ENCODE measurements at places on chromosomes 12 and 14.
A peak's percentile ranks its signal among the peaks of the same experiment; 100 is the strongest.

GRCh38 chr14:94239406-94239805 is 53.7 kb downstream of the SERPINA10 start:
- no peak for DNase-seq

GRCh38 chr12:124515981-124516380 is 51.4 kb downstream of the NCOR2 start:
- DNase-seq: no peak

- DNase-seq: no peak
Observed at GRCh38 chr12:54141431-54142113, 47.2 kb downstream of the SMUG1 start.

DNA sequence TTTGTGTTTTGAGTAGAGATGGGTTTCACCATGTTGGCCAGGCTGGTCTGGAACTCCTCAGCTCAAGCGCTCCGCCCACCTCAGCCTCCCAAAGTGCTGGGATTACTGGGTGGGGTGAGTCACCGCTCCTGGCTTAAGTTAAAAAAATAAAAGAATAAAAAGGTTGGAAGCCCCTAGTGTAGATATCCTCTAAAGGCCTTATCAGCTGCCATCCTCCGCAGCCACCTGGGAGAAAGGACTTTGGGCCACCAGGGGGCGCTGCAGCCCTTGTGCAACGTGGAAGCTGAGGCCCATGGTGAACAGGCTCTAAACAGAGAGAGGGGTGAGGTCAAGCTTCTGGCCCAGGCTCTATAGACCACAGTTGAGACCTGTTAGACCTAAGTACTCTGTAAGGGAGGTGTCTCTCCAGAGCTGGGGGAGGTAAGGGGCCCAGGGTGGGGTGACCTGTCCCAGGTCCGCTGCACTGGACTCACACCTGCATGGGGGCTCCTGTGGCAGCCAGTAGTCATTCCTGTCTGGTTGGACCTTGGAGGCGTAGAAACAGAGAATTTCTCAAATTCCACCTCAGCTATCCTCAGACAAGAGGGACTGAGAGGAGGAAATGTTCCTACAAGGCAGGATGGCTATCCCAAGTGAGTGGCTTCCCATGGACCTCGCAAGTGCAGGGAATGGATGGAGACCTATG is 14.0 kb upstream of the RACGAP1 start:
- DNase-seq: peak; percentile 66

DNA sequence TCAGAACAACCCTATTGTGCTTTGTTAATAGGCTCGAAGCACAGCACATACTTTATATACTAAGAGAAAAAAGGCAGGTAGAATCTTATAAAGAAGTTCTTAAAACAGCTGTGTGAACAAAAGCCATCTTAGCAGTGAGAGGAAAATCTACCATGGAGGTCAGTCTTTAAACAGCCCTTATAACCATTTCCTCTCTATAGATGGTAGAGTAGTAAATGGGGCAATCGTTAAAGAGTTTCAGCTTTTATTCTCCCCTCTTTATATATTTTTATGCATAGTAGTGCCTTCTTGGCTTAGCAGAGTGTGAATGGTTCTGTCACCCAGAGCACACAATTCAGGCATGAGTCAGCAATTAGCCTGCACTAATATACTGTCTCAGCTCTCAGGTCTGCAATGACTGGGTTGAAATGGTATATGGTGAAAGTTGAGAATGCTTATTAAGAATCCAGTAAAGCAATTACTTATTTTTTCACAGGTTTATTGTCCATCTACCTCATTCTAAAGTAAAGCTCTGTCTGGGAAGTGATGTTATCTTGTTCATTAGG is 305.0 kb downstream of the NELL2 start:
- DNase-seq: no peak

DNA sequence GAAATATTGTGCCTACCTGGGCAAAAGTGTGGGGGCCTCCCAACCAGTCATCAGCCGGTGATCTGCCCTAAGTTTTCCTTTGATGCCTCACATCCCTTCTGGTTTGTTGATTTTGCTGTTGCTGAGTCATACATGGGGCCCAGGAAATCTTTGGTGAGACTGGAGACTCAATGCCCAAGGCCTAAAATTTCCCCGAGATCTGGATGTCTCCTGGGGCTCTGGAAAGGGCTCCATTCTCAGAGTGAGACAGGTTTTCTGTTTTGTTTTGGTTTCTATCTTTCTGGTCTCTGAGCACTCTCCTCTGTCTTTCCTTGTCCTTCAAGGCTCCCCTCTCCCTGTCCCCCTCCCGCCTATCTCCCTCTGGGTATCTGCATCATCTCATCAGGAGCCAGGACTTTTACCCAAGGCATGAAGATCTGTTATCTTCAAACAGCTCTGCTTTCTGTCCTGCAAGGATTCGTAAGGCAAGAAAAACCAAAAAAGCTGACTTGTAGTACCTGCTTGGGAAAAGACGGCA is 152.8 kb upstream of the MAX start:
- no peak for DNase-seq

DNA sequence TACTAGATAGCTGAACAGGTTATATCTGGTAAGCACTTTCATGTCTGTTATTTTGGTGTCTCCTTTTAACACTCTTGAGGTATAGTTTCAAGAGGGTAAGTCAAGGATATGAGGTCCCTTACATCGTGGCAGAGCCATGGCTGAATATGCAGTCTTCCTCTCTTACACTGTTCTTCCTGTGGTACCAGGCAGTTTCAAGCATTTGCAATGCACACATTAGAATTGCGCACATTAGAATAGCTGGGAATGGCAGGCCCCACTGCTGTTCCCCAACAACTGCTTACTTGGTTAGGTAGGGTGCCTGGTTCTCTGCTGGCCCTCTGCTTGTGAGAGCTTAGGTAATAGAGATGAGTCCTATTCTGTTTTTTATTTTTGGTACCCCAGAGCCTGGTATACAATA is 41.2 kb downstream of the TMTC2 start:
- DNase-seq: no peak

GRCh38 chr14:101521473-101521915 is 39.8 kb upstream of the DIO3 start:
- no peak for DNase-seq

DNA sequence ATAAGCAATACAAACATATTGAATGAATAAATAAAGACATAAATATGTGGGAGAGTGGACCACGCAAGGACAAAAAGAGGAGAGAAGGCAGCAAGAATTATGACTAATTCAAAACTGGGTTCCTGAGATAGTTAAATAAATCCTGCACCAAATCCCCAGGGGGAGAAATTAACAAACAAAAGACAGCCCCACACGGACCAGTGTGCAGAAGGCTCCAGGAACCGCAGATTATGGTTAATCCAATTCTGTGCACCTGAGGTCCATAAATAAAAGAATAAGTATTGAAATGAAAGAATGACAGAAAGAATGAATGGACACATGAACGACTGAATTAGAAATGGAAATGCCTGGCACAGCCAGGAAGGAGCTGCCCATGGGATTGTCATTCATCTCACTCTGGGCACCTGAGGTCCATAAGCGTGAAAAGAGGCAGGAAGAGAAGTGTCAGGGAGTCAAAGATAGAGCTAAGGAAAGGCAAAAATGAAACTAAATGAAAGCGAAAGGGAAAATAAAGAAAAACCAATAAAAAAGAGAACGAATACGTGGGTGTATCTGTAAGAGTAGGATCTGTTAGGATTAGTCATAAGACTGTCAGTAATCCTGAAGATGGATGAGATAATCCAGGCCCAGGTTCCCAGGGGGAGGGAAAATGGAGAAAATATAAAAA is 23.3 kb downstream of the MEG3 start:
- DNase-seq: no peak

DNA sequence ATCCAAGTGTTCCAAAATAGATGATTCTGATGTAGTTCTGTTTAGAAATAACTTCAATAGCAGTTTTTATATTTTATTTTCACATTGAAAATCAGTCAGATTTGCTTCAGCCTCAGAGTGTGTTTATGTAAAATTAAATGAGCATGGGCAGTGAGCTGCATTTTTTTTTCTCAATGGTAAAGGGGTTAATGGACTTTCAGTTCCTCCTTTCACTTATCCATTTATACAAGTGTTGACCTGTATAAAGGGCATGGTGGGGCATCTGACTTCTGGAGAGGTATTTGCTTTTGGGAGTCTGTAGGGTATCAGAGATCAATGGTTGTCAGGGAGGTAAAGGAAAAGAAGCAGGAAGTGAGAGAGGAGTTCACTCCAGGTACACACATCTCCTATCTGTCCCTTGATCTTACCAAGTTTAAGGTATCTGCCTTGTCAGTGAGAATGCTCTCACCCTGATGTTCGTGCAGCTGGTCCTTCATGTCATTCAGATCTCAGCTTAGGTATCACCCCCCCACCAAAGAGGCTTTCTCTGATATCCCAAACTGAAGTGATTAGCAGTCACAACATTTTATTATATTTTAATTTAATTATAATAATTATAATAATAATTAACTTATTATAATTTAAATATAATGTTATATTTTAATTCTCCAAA is 181.6 kb upstream of the LMNTD1 start:
- no peak for DNase-seq

GRCh38 chr14:99468836-99469592 is 11.6 kb downstream of the SETD3 start:
- no peak for DNase-seq

DNA sequence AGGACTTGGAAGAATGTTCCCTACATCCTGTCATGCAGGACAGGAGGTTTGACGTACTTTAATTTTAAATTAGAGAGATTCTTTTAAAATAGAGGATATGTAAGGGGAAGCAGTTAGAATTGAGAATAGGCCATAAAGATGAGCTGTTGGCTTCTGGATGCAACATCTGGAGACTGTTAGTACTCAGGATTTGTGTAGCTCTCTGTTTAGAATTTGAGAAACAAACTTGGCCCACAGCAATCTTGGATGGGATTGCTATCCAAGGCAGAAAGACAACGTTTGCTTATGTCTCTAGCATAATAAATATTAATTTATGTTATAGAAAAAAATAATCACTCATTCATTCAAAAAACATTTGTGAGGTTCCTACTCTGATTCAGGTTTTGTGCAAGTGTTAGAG is 398.4 kb upstream of the NOVA1 start:
- DNase-seq: no peak

DNA sequence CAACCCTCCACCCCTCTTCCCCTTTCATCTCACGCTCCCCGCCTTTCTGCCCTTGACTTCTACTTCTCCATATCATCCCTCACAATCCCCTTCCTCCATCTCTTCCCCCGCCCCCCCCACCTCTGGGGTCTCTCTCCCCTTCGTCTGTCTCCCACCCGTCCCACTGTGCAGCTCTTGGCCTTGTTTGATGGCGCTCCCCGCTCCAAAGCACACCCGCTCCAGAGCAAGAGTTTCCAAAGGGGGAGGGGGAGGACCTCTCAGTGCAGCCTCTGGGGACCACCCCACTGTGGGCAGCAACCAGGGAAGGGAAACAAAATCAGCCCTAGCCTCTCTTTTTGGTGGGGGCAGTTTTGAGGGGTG is 774 bp downstream of the CHGA start:
- no peak for DNase-seq

GRCh38 chr12:25388183-25388582 is 137.5 kb upstream of the KRAS start:
- DNase-seq: no peak

- DNase-seq: no peak
Observed at GRCh38 chr12:10153271-10154144, 18.4 kb downstream of the OLR1 start.

GRCh38 chr12:3966376-3966775 is 93.2 kb upstream of the PARP11 start:
- DNase-seq: no peak

DNA sequence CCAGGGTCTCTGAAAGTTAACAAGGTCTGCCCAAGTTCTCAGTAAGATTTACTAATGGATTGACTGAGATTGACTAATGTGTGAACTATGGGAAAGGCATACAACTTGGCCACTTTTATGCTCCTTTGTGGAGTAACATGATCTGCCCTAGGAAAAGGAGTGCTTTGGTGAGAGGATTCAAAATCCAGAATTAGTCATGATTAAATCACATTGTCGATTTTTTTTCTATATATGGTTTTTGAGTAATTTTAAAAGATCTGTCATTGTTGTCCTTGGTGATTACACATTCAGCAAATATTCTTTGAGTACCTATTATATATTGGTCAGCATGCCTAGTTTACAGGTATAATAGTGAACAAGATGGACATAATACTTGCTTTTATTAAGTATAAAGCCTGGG is 147.7 kb upstream of the SYT10 start:
- no peak for DNase-seq

Measured in GM18507 (cell line).